Activated CD4-positive, alpha-beta T cell treated with anti-CD3 and anti-CD28 coated beads, Interleukin-2, amount 50 U/mL, for 24 hours (primary cell): ENCODE measurements at places on chromosomes 3 and 15.

DNA sequence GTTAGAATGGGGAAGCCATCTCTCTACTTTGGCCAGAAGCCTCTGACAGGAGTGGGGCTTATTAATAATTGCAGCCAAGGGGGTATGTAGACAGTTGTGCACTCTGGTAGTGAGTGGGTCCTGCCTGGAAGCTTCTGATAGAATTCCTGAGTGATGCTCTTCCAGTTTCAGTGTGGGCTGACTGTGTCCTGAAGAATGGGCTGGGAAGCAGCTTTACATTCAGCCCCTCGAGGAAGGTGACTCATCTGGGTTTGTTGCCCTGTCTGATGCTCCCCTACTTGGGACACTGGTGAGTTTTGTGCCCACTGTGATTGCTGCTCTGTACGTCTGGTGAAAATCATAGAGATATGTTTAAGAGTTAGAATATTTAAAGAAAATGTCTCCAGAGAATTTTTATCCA is 444.7 kb upstream of the RBMS3 start:
- DNase-seq: no peak

DNA sequence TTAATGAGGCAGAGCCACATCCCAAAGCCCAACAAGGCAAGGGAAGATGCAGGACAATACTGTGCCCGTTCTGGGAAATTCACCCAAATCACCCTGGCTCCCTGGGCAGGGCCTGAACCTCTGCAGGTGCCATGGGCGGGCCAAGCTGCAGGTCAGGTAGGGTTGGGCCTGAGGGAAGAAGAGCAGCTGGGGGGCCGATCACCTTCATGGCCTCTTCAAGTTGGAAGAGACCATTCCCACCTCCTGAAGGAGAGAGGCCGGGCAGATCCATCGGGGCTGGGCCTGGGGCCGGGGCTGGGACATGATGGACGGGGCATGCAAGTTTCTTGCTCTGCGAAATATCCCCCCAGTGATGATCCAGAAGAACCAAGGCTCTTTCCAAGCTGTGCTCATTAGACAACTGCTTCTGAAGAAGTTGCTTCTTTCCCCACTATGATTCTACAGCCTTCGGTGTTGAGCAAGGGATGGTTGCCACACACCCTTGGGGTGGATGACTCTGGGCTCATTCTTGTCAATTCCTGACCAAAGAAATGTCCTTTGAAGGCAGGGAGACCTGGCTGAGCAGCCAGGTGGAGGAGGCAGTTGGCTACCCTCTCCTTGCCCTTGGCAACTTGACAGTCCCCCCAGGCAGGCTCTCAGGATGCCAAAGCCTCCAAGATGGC is 38.2 kb downstream of the KLHL25 start:
- no peak for DNase-seq

GRCh38 chr15:22253676-22254408 is 173.5 kb downstream of the OR4M2 start:
- no peak for DNase-seq

GRCh38 chr15:30068326-30068725 is 14.4 kb upstream of the GOLGA8J start:
- no peak for DNase-seq

DNA sequence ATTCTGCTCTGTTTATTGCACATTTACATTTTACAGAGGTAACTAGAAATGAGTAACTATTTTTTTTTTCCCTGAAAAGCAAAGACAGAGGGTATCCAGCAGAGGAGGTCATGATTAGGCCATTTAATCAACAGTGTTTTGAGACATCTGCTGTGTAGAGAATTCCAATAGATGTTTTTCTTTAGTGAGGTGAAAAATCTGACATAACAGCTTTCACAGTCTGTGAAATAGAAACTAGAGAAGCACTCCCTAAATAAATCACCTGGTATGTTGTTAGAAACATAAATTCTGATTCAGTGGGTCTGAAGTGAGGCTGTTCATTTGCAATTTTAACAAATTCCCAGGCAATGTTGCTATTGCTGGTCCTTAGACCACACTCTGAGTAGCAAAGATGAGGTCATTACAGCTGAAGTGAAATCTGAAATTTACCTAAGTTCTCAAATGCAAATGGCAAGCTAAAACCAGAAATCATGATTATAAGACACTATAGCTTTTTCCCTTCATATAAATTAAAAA is 329.2 kb upstream of the LRRC3B start:
- DNase-seq: no peak
